ENCODE measurements at places on chromosomes 1 and 21.

GRCh38 chr1:193539731-193540459, 353.5 kb upstream of the B3GALT2 start:
- peak; percentile 15 for DNase-seq

DNA sequence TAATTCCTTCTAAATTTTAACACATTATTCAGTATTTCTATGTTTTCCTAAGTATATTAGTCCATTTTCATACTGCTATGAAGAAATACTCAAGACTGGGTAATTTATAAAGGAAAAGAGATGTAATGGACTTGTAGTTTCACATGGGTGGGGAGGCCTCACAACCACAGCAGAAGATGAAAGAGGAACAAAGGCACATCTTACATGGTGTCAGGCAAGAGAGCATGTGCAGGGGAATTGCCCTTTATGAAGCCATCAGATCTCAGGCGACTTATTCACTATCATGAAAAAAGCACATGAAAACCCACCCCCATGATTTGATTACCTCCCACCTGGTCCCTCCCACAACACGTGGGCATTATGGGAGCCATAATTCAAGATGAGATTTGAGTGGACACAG, 15.6 kb downstream of the GBP5 start:
- DNase-seq = no peak

GRCh38 chr1:223730479-223731132, 18.3 kb downstream of the CAPN2 start:
- no peak for DNase-seq

GRCh38 chr21:26469789-26470188, 103.3 kb downstream of the CYYR1 start:
- DNase-seq = no peak

DNA sequence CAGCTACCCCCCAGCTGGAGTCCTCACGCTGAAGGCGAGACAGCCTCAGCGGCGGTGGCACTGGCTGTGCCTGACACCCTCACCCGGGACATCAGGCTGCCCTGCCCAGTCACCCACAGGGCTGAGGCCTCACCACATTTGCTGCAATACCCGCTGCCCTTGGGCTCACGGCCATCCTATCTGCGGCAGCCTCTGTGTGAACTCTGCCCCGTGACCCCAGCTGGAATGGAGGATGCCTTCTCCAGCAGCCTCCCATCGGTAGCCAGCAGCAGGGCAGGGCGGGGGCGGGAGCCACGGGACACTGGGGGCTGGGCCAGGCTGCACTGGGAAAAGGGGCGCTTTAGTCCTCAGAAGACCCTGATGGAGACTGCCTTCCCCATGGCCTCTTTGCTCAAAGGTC, 112.4 kb upstream of the ZBTB40 start:
- DNase-seq = no peak

- DNase-seq = no peak
Measured at GRCh38 chr1:194268839-194269238, 1082.4 kb upstream of the B3GALT2 start.

- no peak for DNase-seq
Measured at GRCh38 chr21:35346697-35347096, 297.6 kb upstream of the RUNX1 start.

DNA sequence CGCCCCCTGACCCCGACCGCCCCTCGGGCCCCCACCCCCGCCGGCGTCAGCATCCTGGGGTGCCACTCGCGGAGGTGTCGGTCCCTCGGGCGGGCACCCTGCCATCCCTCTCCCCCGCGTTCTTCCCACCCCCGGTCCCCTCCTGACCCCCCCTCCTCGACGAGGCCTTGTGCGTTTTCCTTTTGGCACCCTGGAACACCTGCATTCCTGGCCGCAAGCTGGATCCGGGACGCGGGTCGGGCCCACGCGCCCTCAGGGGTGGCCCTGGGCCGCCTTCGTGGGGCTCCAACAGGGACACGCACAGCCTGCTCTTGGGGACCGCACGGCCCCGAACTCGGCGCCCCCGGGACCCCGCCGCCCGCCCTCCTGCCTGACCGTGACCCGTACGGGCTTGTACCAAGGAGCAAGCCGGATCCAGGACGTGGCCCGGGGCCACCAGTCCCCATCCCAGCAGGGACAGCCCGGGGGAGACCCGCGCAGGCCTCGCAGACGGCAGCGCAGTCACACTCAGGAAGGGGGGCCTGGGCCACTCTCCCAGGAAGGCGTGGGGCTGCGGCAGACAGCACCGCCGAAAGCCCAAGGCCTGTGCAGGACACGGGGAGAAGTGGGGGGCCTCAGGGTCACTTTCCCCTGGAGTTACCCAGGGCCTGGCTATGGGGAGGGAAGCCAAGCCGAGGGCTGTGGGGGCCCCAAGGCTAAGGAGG, 579 bp upstream of the SLC19A1 start:
- peak; percentile 27 for DNase-seq

- no peak for DNase-seq
Measured at GRCh38 chr1:193141804-193142203, 20.0 kb downstream of the CDC73 start.

DNA sequence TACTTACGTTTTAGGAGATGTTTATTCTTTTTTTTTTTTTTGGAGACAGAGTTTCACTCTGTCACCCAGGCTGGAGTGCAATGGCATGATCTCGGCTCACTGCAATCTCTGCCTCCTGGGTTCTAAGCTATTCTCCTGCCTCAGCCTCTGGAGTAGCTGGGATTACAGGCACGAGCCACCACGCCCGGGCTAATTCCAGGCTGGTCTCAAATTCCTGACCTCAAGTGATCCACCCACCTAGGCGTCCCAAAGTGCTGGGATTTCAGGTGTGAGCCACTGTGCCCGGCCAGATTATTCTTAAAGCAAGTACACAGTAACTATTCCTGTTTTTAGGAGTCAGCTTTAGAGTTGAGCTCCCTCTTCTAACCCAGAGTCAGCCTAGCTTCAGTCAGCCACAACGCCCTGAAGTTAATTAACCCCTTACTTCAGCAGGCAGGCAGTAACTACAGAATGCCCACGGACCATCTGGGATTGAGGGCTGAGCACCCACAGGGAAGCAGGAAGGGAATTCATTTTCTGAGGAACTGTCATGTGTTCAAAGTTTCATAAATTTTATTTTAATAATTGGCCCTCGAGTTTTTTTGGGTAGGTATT, 5.3 kb upstream of the ID3 start:
- no peak for DNase-seq

GRCh38 chr1:54481201-54481884, 66.7 kb upstream of the ACOT11 start:
- no peak for DNase-seq

DNA sequence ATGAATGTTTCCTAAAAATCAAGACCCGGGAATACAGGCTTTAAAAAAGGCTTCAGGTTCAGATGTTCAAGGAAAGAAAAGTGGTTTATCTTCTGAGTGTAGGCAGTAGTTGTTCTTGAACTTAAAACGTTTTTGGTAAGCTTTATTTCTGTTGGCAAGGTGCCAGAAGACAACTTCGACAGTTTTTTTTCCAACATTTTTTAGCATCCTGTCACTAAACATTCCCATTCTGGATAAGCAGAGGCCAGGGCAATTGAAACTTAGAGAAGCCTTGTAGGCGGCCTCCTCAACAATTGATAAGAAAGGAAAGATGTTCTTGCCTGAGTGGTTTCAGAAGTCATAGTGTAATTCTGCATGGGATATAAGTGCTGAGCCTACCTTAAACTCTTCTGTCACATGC, 66.7 kb downstream of the PATJ start:
- DNase-seq = no peak

- no peak for DNase-seq
Measured at GRCh38 chr1:180157108-180157507, 2.4 kb downstream of the QSOX1 start.

Data from stimulated activated naive CD8-positive, alpha-beta T cell treated with anti-CD3 and anti-CD28 coated beads, Interleukin-15, Interleukin-2, amounts not matched to agents 100 U/mL and 50 U/mL, for 24 hours (primary cell).